NCI-H524 (cell line): ENCODE measurements at places on chromosomes 4 and X.

GRCh38 chrX:115521741-115522140 is 39.2 kb upstream of the PLS3 start:
- DNase-seq: peak; percentile 20

DNA sequence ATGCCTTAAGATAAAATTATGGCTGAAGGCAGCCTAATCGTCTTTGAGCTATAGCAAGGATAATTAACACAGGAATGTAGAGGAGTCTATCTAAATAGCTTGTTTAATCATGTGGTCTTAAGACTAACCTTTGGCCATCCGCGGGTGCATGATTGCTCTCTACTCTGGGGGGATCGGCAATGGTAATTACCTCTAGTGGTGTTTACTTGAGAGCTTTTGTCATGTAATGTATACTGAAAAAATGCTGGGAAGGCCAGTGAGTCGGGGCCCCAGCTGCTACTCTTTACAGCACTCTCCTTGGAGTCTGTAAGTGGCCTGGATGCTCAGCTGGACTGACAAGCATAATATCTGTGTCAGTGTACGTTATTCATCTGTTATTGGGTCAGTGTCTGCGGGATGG is 65.5 kb upstream of the GNPDA2 start:
- no peak for DNase-seq

- no peak for DNase-seq
Measured at GRCh38 chr4:38757945-38758600, 24.7 kb downstream of the TLR10 start.

DNA sequence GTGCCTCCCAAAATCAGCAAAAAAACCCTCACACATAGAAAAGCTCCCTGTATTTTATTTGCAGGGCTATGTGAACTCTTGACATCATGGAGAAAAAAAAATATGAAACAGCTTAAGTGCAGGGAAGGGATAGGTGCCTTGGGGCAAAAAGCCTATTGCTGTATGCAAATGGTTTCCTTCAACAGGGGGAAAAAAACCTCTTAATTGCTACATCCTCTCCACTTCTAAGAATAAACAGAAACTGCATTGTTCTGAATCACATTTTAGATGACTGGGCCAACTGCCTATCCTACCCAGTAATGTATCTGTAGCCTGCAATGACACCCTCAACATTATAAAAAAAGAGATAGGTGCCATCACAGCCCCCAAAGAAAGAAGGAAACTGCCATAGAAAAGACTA is 229.4 kb upstream of the GALNTL6 start:
- no peak for DNase-seq

- DNase-seq: no peak
Measured at GRCh38 chrX:8042304-8042703, 115.1 kb upstream of the PNPLA4 start.

GRCh38 chr4:163415668-163416067 is 57.9 kb downstream of the TKTL2 start:
- DNase-seq: no peak

DNA sequence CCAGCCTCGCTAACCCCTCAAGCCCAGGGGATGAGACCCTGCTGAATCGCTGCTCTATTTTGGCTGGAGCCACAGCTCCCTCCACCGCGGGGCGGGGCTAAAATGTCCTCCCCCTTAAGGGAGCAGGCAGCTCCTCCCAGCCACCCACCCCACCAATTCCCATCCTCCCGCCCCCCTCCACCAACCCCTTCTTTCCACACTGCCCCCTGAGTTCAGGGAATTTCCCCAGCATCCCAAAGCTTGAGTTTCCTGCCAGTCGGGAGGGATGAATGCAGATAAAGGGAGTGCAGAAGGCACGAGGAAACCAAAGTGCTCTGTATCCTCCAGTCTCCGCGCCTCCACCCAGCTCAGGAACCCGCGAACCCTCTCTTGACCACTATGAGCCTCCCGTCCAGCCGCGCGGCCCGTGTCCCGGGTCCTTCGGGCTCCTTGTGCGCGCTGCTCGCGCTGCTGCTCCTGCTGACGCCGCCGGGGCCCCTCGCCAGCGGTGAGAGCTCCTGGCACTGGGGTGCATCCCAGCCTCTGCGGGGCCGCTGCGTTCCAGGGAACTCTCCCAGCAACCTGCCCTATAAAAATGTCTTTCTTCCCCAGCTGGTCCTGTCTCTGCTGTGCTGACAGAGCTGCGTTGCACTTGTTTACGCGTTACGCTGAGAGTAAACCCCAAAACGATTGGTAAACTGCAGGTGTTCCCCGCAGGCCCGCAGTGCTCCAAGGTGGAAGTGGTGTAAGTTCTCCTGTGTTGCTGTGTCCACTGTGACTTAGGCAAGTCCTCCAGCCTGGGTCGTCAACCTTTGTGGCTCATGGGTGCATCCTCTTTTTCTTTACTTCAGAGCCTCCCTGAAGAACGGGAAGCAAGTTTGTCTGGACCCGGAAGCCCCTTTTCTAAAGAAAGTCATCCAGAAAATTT is at the start of gene CXCL6:
TSS of gene CXCL6 (plus strand) at position 306 of the 907 bp plus-strand sequence. CDS start at position 379, 73 bp downstream.
- no peak for DNase-seq

GRCh38 chr4:37453281-37453998 is 208.9 kb downstream of the NWD2 start:
- DNase-seq: peak; percentile 87

DNA sequence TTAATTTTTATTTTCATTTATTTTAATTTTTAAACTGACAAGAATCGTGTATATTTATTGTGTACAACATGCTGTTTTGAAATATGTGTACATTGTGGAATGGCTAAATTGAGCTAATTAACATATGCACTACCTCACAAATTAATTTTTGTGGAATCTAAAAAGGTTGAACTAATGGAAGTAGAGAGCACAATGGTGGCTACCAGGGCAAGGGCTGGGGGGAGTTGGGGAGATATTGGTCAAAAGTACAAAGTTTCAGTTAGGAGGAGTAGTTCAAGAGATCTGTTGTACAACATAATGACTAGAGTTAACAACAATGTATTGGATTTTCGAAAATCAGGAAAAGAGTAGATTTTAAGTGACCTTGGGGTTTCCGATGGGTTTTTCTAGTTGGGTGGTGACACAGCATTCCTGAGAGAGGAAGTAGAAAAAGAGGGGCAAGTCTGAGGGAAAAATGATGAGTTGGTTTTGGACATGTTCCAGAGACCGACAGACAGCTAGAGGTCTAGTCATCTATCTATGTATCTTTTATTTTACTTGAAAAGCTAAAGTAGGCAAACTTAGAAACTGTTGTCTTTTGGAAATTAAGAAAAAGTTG is 23.2 kb downstream of the APOO start:
- no peak for DNase-seq

DNA sequence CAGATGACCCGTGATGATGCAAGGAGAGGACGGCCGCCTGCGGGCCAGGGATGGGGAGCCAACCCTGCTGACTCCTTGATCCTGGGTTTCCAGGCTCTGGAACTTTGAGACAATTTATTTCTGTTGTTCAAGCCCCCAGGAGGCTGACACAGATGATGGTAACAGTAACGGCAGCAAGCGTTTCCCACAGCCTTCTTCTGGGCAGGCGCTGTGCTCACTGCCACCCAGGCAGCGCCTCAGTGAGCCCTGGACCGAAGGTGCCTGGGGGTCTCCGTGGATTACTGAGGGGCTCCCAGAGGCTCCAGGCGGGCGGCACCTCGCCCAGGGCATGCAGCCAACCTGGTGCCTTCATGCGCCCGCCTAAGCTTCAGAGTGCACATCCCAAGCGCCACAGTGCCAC is 103.9 kb upstream of the AFAP1 start:
- DNase-seq: no peak

GRCh38 chr4:46387956-46388355 is 2.0 kb downstream of the GABRA2 start:
- DNase-seq: no peak

- no peak for DNase-seq
Measured at GRCh38 chr4:54542540-54543041, 115.2 kb upstream of the KIT start.

DNA sequence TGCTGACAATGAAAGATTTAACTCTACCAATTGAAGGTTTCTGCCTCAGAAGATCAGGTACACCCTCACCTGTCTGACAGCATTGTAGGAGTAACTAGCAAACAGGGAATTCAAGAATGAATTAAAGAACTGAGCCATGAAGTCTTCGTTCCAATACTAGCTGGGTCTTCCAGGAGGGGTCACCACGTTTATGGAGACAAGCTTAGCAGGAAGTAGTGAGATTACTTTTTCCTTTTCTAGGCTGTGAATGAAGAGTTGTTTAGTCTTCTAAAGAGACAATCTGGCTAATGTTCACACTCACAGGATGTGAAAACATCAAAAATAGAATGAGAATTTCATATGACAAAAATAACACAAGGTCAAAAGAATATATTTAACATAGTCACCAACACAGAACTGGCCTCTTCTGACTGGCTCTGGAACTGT is 54.9 kb downstream of the REELD1 start:
- no peak for DNase-seq

- peak; percentile 62 for DNase-seq
Measured at GRCh38 chrX:100928660-100929613, at the start of gene XKRX. Gene XKRX, minus strand, starts transcription at chrX:100928917. Its CDS starts 613 bp downstream, at chrX:100928304.

DNA sequence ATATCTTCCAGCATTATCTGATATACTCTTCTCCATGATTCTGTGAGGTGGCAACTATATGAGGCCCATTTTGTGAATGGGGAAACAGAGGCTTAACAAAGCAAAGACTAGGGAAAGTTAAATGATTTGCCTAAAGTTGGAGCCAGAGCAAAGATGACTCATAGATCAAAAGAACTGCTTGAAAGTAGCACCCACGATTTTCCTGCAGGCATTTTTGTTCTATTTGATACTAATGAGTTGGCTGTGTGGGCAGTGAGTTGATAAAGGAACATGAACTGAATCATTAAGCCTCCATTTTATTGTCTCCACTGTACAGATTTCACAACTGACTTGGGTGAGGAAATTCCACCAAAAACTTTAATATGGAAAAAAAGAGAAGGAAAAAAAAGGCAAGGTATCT is 138.9 kb upstream of the IGFBP7 start:
- no peak for DNase-seq

- DNase-seq: no peak
Measured at GRCh38 chr4:25211721-25212120, 22.1 kb upstream of the PI4K2B start.

GRCh38 chr4:177242651-177243286 is 66.9 kb upstream of the NEIL3 start:
- no peak for DNase-seq
